GF-D8 (cell line): ENCODE measurements at places on chromosomes 13 and 19.

GRCh38 chr19:48608798-48609263, 2.3 kb downstream of the SPACA4 start:
- no peak for DNase-seq

GRCh38 chr19:58516964-58517833, 2.4 kb downstream of the ZBTB45 start:
- no peak for DNase-seq

GRCh38 chr13:77028202-77028601, 1.2 kb upstream of the FBXL3 start:
- no peak for DNase-seq

GRCh38 chr13:28747851-28748250, 29.1 kb upstream of the SLC46A3 start:
- no peak for DNase-seq

GRCh38 chr19:31803835-31804446, 454.7 kb upstream of the TSHZ3 start:
- no peak for DNase-seq

- no peak for DNase-seq
Measured at GRCh38 chr13:46754812-46755211, 42.1 kb downstream of the ESD start.

DNA sequence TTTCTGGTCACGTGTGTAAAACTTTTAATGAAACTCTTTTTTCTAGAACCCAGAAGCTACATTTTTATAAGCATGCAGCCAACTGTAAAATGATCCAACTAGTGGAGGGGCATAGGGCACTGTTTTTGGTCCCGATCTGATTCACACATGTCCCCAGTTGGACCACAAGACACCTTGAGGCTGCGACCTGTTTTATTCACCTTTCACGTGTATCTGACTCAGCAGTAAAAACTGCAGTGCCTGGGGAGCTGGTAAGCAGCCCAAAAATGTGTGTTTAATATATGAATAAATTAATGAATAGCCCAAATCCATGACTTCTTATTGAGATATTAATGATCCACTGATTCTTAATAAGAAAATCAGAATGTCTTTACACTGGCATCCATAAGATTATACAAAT, 140.4 kb downstream of the COL4A1 start:
- no peak for DNase-seq

GRCh38 chr13:20360835-20361412, 128.8 kb upstream of the GJB6 start:
- DNase-seq = no peak

GRCh38 chr13:41971848-41972247, 10.9 kb upstream of the VWA8 start:
- DNase-seq = no peak

DNA sequence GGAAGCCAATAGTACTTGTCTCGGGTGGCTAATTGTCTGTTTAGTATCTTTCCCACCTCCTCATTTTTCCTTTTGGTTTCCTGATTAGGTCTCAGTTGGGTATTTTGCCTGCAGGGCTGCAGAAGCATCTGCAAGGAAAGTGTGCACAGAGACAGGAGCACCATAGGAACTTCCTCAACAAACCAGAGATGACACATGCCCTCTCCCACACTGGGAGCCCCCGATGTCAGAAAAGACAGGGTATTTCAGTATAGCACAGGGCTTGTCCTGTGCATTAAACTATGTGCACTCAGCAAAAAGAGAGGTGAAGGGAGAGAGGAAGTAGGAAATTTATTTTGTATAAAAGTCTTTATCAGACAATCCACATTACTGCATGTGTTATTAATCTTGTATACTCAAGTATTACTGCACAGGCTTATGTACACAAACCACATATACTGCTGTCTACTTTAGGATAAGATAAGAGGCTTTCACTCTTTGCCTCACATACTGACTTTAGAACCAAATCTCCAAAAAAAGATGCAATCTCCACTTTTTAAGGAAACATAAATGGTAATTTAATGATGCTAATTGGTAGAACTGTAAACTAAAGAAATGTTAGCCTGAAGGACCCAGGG, 501.0 kb downstream of the FOXO1 start:
- DNase-seq = no peak

- DNase-seq = no peak
Measured at GRCh38 chr13:35814605-35815011, 316.6 kb downstream of the DCLK1 start.

DNA sequence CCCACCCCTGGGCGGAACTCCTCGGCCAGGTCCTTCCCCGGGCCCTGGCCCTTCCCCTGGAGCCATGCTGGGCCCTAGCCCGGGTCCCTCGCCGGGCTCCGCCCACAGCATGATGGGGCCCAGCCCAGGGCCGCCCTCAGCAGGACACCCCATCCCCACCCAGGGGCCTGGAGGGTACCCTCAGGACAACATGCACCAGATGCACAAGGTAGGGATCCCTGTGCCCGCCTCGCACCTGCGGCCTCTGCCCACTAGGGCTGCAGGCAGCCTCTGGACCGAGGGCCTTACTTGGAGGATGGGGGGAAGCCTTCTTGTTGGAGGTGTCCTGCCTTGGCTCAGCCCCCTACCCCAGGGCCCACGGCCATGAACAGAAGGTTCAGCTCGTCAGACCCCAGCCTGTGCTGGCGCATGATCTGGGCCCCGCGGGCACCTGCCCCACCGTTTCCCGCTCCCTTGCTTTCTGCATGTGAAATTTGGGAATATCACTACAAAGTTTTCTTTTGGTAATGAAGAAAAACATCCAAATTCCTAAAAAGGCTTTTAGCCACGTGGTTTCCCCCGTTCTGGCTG, 23.4 kb downstream of the SMARCA4 start:
- DNase-seq = no peak

DNA sequence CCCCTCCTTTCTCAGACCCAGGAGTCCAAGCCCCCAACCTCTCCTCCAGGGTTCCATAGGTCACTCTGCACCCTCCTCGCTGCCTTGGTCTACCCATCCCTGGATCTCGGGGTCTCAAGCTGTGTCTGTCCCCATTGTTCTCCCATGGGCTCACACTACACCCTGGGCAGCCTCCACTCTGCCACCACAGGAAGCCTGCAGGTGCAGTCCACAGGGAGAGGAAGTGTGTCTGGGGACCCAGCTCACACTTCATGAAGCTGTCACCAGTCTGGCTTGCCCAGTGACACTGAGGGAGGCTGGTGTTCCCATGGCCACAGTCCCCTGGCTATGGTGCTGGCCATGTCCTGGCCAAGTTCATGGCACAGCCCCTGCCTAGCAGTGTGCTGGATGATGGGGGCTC, 5.3 kb downstream of the NECTIN2 start:
- DNase-seq = peak; percentile 15

- no peak for DNase-seq
Measured at GRCh38 chr13:28478127-28478526, 16.8 kb downstream of the FLT1 start.

- peak; percentile 6 for DNase-seq
Measured at GRCh38 chr19:50325310-50326100, 3.7 kb downstream of the KCNC3 start.

DNA sequence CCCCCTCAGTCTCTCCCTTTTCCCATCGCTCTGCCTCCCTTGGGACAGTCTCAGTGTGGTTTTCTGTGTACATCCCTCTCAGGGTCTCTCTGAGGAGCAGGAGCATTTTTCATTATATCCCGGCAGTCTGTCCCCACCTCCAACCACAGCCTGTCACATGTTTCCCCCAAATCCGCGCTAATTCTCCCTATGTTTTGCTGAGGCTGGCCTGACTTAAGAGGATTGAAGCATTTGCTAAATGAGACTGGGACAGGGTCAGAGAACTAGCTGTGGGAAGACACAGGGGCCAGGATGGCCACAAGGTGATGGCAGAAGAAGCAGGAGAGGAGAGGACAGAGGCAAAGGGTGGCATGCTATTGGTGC, 5.5 kb downstream of the TPRX1 start:
- no peak for DNase-seq
